ENCODE measurements at places on chromosomes 6 and 20.

DNA sequence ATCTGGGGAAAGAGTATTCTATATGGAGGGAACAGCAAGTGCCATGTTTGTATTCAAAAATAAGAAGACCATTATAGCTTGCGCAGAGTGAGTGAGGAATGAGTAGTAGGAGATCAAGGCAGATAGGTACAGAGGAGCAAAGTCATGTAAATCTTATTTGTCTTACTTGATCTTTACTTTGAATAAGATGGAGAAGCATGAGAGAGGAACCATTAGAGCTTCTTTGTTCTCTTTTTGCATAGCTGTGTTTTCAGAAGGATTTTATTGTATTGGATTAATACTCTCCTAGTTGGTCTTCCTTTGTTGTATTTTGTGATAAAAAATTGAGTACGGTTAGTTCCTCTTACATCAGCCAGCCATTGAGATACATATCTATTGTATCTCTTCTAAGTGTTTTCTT lies 88.4 kb downstream of the SCAF8 start:
- DNase-seq, result no peak

DNA sequence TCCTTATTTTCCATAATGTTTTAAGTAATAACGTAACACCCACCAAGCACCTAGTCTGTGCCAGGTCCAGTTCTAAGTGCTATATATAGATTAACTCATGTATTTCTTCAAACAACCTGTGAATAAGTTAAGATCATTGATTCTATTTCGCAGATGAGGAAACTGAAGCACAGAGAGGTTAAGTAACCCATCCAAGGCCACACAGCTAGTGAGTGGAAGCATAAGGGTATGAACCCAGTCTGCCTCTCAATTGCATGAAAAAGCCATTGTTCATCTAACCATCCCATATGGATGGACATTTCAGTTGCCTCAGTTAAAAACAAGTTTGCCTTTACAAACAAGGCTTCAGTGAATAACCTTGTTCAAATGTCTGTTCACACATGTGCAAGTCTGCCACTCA lies 20.8 kb downstream of the TGM6 start:
- no peak for DNase-seq

GRCh38 chr6:157769776-157770426 lies 53.1 kb upstream of the SNX9 start:
- DNase-seq, result no peak

DNA sequence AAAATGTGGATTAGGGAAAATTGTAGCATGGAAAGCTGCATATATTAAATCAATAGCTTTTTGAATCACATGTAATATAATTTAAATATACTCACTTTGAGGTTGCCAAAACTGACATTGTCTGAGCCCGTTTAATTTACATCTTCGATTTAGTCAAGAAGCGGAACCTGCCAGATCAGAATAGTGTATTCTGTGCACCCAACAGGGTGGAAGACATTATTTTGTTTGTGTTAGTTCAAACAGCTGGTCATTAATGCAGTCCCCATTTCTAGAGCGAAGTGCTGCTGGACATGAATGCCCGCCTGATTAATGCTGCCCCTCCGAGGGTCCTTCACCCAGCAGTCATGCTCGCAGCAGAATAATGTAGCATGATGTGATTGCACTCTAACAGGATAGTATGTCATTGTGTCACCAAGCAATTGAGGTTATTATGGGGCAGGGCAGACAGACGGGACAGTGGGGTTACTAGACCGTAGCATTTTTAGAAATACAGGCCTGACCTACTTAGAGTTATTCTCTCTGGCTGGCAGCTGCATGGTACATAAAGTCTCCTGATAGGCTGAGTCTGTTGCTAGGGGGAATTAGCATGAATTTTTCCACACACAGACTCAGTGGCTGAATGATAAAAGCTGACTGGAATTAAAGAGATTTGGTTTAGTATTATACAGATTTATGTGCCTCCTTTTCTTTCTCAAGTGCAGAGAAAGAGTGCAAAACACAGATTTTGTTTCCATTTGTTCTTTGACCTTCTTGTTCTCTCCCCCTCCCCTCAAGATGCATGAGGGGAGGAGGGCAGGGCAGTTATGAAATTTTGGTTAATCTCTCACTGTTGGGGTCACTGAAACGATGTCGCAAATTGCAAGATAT lies 147.1 kb downstream of the PRL start:
- DNase-seq, result no peak

DNA sequence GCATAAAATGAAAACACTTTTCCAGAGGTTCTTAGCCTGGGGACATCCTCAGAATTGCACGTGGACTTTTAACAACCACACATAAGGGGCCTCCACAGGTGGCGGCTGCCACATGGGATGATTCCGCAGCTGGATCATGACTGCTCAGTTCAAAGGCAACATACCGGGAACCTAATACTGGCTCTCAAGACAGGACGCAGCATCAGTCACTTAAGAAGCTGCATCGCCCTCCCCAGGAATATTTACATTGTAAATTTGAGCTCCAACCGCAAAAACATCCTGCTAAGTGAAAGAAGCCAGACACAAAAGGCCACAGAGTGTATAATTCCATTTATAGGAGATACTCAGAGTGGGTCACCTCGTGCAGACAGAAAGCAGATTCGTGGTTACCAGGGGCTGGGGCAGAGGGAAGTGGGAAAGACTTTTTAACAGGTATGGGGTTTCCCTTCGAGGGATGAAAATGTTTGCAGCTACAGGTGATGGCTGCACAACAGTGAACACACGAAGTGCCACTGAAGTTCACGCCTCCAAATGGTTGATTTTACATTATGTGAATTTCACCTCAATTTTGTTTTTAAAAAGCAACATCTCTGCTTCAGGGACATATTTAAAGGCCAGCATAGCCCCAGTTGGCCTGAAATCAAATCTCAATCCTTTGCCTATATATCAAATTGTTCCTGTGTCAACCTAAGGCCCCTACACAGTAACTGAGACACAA lies 141.5 kb downstream of the BMP7 start:
- no peak for DNase-seq

DNA sequence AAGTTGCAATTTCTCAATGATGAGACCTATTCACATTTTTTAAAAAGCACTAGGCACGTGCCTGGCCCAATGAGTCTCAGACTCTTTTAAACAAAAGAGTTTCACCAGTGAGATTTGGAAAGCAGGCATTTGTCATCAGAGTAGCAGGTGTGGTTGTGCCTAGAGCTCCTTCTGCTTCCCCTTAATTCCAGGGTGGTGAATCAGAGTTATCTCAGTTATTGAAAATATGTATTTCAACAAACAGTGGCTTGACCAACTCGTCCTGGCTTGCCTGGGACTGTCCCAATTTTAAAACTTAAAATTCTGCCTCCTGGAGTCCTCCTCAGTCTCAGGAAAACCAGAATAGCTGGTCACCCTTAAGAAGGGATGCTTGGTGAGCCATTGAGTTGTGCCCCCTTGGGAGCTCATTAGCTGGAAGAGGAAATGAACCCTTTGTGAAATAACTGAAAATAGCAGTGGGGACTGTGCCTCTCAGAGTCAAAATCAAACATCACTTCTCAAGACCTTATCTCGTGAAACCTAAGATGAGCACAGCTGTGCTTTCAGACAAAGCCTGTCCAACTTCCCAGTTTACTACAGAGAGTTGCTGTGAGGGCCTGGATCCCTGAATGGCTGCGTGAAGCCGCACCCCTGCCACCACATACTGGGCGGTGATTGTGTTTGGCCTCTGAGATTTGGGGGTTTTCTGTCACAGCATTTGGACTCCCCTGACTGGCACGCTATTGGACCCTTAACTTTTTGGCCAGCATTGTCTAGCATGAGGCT lies 116.3 kb downstream of the ANKRD60 start:
- DNase-seq, result peak; percentile 84

DNA sequence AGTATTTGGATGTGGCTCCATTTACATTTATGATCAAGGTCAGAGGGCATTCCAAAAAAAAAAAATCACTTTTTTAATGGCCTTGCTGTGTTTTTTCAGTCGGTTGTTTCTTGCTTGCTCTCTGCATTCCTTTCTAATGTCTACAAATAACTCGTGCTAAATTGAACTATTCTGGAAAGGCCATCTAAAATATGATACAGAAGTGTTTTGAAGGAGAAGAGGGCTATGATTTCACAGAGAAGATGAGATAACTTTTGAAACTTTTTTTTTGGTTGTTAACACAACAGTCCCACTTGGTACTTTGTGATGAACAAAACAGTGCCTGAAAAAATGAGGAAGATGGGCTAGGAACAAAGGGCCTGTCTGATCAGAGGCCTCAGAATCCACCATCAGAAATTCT lies 156.1 kb upstream of the SMLR1 start:
- DNase-seq, result no peak

DNA sequence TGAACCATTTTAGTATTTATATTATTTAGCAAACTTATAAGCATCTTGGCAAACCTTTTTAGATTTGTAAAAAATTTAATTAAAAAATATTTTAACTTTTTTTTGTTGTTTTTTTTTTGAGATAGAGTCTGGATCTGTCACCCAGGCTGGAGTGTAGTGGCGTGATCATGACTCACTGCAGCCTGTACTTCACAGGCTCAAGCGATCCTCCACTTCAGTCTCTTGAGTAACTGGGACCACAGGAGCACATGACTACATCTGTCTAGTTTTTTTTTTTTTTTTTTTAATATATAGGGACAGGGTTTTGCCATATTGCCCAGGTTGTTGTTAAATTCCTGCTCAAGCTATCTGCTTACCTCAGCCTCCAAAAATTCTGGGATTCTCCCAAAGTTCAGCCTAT lies 161.1 kb downstream of the EYS start:
- DNase-seq, result no peak

All from fibroblast of upper back skin (primary cell).